ENCODE measurements at places on chromosomes 2 and 18.

- DNase-seq, result no peak
Observed at GRCh38 chr2:206075113-206075512, 10.9 kb downstream of the INO80D start.

- no peak for DNase-seq
Observed at GRCh38 chr2:224217233-224217961, 178.3 kb upstream of the SERPINE2 start.

- no peak for DNase-seq
Observed at GRCh38 chr18:13496691-13497281, 229.6 kb downstream of the FAM210A start.

DNA sequence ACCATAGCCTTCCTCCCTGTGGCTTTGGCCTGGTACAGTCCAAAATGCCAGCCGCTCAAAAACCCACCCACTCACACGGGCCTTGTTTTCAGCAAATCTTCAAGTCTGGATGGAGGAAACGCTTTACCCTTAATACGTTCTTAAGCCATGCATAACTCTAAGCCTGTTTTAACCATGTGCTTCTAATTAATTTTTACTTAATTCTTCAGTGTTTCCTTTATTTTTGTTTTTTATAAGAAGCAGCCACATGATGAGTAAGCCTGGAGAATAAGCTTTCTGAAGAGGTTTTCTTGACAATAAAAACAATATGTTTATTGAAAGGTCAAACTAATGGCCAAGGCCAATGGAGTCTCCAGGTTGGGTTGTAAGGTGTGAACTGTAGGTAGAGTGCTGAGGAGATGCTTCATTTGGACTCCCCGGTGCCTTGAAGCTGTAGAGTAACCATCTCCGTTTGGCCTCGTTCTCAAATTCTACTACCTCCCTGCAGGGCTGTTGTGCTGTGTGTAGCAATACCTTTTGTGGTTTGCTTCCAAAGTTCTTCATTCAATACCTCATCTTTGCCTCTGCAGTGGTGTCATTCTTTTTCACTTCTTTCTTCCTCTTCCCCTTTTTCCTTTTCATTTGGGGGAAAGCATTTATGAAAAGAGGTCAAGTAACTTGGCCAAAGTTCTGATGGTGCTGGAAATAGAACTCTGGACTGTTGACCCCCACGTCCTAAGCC is 113.7 kb downstream of the PRKCE start:
- no peak for DNase-seq

- DNase-seq, result no peak
Observed at GRCh38 chr2:234427081-234428061, 69.5 kb downstream of the ARL4C start.

DNA sequence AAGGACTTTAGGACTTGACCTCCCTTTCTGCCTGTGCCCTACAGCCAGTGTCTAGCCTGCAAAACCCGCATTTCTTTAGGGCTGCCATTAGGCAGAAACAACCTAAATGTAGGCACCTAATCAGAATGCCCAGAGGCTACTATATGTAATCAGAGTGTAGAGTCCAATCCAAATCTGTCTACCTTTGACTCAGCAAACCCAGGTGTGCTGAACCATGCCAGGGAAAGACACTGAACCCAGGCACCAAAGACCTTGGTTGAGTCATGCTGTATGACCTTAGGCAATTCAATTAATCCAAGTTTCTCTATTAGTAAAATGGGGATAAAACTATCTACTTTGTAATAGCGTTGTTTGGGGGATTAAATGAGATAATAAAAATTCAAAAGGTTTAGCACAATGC is 20.7 kb downstream of the CAPN14 start:
- no peak for DNase-seq

GRCh38 chr2:219513787-219514186 is 495 bp upstream of the ASIC4 start:
- DNase-seq, result no peak

GRCh38 chr2:142892715-142893114 is 15.3 kb downstream of the KYNU start:
- no peak for DNase-seq

DNA sequence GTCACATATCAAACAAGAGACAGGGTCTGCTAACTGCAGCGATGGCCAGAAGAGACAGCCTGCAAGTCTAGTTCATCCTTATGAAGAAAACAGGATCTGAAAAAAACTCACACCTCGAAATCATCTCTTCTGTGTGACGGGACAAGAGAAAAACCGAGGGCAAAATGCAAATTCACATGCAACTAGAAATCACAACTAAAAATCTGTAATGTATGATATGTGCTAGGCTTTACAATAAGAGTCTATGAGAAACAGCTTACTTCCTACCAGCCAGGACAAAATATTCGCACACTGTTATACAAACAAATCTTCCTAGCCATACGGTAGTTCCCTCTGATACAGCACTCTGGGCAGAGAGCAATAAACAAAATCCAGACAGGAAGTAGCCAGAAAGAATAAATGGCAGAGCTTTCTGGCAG is 48.8 kb downstream of the ANKRD44 start:
- no peak for DNase-seq

DNA sequence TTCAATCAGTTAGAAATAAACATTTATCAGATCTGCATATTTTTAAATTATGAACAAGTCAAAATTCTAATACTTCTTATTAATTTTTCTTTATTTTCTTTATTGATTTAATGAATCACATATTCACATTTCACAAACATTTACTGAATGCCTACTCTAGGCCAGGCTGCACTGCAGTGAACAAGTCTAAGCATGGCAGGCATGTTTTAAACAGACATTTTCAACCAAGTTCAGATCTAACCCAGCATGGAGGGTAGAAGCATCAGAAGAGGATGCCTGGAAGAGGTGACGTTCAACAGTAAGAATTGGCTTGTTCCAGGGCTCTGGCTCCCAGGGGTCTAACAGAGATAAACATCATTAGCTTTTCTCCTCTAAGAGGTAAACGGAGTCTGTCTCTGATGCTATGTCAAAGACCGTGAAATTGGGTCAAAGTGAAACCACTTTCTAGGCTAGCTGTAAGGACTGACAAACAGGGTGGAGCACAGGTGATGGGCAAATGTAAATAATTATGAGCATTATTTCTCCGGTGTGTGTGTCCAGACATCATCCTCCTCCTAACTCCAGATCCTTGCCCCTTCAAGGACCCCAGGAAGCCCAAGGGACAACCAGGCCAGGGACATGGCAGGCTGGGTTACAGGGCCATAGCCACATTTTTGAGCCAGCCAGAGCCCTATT is 50.6 kb downstream of the UNC50 start:
- DNase-seq, result no peak

GRCh38 chr2:20185176-20186022 is 39.5 kb downstream of the SDC1 start:
- no peak for DNase-seq
